ENCODE measurements at places on chromosomes 6 and 20.

DNA sequence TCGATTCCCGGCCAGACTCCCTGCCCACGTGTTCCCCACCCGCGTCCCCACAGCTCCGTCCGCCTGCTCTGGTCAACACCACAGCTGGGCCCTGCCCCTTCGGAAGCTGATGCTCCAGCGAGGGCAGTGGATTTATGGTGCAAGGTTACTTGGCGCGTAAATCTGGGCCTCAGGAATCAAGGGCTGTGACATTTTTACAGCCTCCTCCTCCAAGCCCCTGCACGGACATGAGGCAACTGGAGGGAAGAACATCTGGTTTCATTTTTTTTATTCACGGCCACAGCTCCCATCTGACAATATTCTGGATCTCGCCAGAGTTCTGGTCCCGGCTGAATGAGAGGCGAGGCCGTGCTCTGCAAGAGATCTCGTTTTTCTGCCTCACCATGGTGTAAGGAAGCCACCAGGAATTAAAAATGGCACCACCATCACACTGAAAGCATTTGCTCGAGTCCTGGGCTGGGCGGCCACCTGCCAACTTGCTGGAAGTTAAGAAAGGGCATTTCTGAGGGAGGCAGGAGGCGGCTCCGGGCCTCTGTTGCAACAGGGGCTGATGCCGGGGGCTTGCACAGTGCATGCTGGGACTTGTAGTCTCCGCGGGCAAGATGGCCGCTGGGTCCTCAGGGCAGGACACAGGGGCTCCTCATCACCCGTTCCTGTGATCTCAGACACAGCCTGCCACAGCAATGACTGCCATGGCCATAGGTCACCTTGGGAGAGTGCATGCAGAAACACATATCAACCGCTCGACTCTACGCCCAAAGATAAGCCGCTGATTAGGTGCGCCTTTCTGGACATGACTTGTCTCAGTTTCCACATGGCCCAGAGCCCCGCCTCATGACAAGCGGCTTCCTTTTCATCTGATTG lies 148.5 kb downstream of the LY86 start:
- DNase-seq, result peak; percentile 34

DNA sequence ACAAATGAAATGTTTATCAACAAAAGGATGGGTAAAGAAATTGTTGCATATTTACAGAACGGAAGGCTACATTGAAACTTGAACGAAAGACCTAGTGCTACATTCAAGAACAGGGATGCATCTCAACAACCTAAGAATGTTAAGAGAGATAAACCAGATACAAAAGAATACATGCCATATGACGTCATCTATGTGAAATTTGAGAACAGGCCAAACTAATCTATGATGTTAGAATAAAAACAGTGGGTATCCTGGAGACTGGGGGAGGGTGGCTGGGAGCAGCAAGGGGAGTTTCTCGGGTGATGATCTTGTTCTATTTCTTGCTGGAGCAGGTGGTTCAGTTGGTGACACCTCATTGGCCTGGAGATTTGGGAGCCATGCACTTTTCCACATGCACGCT lies 81.5 kb downstream of the SULF2 start:
- DNase-seq, result peak; percentile 34

DNA sequence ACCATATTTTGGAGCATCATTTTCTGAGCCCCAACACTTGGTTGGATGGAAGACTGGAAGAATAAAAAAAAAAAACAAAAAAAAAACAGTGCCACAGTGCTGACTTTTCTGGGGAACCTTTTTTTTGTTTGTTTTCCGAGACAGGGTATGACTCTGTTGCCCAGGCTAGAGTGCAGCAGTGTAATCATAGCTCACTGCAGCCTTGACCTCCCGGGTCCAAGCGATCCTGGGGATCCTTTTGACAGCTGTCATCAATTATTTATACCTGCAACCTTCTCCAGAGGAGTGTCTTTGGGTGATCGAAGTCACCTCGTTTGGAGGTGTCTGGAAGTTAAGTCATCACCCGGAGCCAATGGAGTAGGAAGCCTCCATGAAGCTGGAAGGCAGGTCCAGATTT lies 7.8 kb upstream of the TPX2 start:
- DNase-seq, result no peak

DNA sequence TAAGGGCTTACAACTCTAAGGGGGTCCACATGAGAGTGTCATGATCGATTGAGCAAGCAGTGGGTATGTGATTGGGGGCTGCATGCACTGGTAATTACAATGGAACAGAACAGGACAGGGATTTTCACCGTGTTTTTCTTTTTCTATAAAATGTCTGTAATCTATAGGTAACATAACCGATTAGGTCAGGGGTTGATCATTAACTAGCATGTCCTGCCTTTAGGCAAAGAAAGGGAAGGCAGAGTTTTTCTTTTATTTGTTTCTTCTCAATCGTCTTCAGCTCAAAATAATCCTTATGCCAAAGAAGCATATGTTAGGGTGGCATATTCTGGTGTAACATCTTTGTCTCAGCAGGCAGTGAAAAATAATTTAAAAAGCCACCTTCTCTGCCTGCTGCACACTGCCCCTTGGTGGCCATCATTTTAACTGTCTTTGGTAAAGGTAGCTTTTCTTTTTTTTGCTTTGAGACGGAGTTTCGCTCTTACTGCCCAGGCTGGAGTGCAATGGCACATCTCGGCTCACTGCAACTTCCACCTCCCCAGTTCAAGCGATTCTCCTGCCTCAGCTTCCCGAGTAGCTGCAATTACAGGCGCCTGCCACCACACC lies 9.7 kb upstream of the CEP43 start:
- peak; percentile 78 for DNase-seq

- peak; percentile 38 for DNase-seq
Measured at GRCh38 chr6:37103169-37104039, 66.5 kb upstream of the PIM1 start.

DNA sequence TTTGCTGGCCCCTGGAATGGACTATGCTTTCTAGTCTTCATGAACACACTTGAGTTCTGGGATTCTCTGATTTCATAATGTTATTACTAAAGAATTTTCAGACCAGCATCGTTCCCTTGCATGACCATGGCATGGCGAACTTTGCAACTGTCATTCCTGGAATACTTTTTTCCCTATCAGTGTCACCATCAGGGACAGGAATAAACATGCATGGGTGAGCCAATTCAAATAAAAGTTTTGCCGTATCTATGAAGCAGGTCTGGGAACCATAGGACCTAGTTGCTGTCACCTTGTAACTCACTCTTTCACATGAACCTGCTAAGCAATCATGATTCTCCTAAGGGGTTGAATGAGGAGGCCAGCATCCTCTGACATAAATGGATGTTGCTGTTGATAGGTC lies 68.2 kb upstream of the AGPAT4 start:
- no peak for DNase-seq

DNA sequence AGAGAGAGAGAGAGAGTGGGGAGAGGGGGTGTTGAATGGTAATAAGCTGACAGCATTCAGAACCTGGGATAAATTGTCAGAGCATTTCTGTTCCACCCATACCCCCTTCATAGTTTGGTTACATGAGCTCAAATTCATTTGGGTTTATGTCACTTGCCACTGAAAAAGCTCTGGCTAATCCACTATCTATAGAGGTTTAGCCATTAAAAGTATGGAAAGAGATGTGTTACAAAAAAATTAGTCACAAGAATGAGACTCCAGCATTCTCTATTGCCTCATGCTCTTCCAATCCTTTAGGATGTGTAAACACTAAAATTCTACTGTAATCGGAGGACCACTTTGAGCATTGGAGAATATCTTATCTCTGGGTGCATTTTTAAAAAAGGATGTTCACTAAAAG lies 297.6 kb upstream of the TCF21 start:
- DNase-seq, result no peak

GRCh38 chr6:41579088-41579610 lies 33.0 kb downstream of the FOXP4 start:
- peak; percentile 11 for DNase-seq

- DNase-seq, result no peak
Measured at GRCh38 chr6:39224523-39225182, 4.6 kb downstream of the KCNK5 start.

GRCh38 chr6:75438013-75438431 lies 55.6 kb downstream of the FILIP1 start:
- DNase-seq, result no peak

DNA sequence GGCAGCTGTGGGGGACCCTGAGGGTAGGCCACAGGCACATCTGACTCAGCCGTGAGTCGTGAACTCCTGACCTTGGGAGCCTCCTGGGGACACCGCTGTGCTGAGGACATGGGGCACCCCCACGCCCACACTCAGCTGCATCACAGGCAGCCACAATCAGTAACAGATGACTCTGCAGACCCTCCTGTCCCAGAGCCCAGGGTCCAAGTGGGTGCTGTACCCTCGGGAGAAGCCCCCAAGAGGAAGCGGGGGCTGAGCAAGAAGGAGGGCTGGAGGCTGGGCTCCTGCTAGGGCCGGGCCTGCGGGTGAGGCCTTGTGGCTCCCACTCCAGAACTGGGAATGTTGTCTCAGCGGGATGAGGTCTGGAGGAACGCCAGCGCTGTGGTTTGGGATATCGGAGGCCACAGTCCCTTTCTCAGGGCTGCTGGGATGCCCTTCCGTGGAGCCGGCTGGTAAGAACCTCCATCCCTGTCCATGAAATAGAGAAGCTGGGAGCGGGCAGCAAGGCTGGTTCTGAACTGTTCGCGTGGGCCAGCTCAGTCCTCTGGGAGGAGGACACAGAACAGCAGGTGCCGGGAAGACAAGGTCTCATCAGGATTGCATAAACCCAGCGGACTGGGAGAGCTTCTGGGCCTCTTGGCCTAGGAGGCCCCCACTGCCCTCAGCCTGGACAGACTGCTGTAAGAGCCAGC lies 3.1 kb upstream of the LAMA5 start:
- DNase-seq, result no peak

DNA sequence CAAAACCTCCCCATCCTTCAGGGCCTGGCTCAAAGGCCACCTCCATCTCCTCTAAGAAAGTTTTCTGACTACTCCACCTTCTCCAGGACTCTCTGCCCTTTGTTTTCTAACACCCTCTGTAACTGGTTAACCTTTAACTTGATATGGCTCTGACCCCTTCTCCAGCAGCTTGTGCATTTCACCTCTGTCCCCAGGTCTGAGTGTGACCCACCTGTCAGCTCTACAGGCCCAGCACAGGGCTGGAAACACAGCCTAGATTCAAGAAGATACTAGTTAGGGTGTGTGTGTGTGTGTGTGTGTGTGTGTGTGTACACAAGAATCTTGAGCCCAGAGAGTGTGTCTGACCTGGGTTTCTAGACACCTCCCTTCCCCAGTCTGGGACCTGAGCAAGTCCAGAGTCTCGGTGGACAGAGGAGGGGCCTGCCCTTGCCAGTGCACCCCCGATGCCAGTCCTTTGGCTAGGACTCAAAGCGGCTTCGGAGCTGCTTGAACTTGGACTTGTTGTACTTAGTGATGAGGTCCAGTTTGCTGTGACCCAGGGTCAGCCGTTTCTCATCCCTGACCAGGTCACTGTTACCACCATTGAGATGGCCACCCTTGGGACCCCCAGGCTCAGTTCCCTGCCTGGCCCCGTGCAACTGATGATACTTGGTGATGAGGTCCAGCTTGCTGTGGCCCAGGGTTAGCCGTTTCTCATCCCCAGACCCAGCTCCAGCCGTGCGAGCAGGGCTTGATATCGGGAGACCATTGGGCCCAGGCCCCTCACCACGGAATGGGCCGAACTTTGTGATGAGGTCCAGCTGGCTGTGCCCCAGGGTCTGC lies 1.7 kb upstream of the EIF6 start:
- no peak for DNase-seq

DNA sequence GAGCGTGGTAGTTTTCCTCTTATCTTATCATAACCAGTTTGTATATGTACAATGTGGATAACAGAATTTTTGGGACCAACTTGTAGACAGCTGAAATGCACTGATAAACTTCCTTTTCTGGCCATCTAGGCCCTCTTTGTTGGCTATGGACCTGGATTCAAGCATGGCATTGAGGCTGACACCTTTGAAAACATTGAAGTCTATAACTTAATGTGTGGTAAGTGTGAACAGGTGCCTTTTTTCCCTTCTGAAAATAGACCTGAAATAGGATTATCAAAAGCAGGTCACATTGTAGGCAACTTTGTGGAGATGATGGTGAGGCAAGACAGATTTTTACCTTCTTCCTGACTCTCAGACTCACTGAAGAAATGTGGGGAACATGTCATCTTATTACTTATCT lies 67.8 kb downstream of the ENPP1 start:
- no peak for DNase-seq

All from choroid plexus epithelial cell (primary cell).